ENCODE measurements at places on chromosomes 13 and 19.

GRCh38 chr13:70448820-70449219 lies 340.6 kb upstream of the KLHL1 start:
- no peak for DNase-seq

DNA sequence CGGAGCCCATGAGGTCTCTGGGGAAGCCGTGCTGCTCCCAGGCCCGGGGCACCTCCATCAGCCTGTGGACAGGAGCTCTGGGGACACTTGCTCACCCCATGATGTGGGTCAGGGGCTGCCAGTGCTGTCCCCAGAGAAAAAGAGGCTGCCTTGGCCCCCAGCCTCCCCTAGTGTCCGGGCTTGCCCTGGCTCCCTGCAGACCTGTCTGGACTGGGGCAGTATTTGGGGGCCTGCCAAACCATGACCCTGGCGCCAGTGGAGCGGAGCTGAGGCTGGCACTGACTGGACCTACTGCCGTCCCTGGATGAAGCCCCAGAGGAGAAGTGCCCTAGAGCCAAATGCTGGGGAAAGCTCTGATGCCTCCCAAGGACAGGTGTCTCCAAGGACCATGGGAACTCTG lies 30.4 kb downstream of the ELAVL1 start:
- DNase-seq: peak; percentile 74

DNA sequence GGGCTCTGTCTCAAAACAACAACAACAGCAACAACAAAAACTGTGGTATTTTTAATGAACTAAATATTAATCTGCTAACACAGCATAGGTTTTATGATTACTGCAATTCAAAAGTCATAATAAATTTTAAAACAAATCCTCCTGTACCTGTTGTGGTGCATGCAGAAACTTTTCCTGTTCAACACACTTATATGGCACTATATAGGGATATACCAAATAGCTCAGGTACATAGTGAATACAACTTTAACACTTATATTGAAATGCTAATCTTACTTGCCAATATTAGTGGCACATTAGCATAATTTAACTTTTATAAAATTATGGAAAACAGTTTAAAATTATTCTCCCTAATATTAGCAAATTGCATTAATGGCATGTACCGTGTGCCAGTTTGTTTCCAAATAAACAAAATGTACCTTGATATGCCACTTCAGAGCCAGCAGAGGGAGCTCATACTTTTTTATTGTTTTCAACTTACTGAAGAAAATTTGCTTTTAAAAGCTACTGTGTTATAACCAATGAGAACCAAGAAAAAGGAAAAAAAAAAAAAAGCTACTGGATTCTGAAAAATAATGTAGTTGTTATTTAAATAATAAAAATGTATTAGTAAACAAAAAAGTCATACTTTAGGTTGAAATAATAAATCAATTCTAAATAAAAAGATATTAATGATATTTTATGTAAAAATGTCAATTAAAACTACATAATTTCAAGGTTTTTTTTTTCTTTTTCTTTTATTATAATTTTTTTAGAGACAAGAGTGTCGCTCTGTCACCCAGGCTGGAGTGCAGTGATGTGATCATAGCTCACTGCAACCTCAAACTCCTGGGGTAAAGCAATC lies 18.0 kb upstream of the RBM26 start:
- peak; percentile 41 for DNase-seq

DNA sequence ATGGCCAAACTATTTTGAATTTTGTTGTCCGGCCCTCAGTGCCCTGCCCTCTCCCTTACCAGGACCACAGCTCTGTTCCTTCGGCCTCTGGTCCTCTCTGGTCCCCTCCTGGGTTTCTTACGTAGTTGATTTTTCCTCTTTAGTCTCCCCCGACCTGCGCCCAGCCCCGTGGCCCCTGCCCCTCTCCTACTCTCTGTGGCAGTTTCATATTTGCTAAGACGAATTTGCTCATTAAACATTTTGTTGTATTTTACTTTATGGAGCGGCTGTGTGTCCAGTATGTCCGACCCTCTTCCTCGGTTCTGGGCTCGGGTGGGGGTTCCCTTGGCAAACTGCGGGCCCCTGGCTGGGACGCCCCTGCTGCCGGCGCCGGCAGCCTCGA lies 576 bp upstream of the EPN1 start:
- no peak for DNase-seq

GRCh38 chr19:55446060-55446459 lies 3.0 kb upstream of the SHISA7 start:
- no peak for DNase-seq

DNA sequence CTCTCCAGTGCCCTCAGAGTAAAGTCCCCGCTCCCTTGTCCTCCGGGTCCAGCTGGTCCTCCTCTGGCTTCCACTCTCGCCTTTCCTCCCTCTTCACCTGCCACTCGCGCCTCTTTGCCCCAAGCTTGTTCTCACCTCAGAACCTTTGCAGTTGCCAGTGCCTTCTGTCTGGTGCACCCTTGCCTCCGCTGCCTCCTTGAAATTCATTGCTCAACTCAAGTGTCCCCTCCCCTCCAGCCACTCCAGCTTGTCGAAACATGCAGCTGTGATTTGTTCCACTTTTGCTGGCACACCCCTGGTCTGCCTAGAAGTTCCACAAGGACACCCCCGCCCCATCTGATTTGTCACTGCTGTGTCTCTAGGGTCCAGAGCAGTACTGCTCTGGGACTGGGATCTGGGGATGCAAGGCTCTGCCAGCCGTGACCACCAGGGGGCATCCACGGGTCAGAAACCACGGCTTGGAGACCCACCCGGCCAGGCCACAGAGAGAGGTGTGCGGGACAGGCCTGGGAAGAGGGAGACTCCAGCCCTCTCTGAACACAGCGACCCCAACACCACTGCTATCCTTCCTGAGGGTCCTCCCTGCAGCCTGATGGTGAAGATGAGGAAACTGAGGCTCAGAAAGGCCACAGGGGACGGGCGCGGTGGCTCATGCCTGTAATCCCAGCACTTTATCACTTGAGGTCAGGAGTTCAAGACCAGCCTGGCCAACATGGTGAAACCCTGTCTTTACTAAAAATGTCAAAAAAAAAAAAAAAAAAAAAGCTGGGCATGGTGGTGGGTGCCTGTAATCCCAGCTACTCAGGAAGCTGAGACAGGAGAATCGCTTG lies 49.9 kb downstream of the AP1M1 start:
- peak; percentile 82 for DNase-seq

DNA sequence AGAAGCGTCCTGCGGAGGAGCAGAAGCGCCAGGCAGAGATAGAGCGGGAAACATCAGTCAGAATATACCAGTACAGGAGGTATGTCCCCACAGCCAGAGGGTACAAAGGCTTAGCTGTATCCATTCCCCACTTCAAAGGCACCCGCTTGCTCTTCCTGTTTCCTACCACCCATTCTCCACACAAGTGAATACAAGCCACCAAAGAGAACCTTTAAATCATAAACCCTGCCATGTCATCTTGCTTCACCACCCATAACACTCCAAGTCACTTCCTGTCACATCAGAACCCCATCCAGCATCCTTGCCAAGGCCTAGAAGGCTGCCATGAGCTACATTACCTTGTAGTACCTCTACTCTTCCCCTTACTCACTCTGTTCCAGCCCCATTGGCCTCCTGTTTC lies 205.8 kb downstream of the LMO7 start:
- no peak for DNase-seq
